ENCODE measurements at places on chromosomes 2 and 18. TPM values are rescaled to one million over a fixed set of nuclear protein-coding genes. Genes with fewer than 3 reads are reported as not detected.

The KRTCAP3 gene
- total RNA-seq, result 4.6 TPM

The SP140 gene
- not detected for total RNA-seq

The TMEM247 gene
- not detected for total RNA-seq

- peak; percentile 55 for DNase-seq
Observed at GRCh38 chr2:96869281-96869821, 529 bp downstream of the SEMA4C start.

GRCh38 chr2:72037261-72037666, 110.4 kb downstream of the CYP26B1 start:
- DNase-seq, result no peak

- no peak for DNase-seq
Observed at GRCh38 chr18:49851624-49852023, 38.3 kb upstream of the ACAA2 start.

DNA sequence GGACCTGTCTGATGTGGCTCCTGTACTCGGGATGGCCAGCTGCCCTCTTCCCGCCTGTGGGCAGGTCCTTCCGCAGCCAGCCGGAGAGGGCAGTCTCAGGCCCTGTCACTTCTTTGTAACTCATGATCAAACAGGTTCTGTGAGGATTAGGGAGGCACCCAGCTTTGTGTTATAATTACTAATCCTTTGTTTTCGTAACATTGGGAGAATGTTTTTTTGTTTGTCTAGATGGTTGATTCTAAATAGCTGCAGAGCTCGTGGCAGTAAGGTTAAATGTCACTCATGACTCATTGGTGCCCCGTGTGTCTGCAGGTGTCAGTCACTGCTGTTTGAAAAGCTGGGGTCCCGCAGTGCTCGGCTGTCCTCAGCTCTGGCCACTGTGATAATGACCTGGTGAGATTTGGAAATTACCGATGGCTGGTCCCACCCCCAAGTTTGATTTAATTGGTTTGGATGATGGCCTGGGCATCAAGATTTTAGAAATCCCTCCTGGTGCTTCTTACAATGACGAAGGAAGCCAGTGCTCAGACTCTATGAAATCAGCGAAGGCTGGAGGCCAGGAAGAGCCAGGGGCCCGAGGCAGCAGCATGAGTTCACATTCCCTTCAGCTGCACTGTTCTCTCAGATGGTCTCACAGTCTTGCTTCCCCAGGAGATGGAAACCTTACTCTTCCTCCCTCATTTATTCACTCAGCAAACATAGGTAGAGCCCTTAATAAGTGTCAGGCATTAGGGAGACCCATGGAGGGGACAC, 172.8 kb downstream of the VAPA start:
- no peak for DNase-seq

DNA sequence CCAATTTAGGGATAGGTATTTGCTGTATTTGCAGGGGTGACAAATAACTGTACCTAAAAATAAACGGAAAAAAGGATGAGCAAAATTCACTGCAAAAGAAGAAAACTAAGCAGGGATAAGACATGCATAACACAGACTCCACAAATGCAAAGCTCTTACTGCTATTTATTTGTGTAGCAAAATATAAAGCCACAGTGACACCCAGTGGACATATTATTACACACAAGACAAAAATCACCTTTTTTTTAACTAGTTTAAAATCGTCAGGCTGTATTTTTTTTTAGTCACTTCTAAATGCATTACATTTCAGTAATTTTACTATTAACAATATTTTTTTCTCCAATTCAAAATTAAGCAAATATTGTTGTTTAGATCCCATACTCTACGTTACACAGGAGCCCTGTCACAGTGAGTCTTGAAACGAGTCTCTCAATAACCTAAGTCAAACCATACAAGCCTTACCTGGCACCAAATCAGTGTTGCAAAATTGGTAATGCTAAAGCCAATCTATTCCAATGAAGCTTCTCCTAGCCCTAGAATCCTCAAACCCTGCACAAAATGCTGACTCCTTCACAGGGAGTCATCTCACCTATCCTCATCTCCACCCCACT, 23.7 kb downstream of the METTL4 start:
- peak; percentile 60 for DNase-seq

Measured in endothelial cell of umbilical vein (primary cell).